ENCODE measurements at places on chromosomes 1 and 21. TPM values are rescaled to one million over a fixed set of nuclear protein-coding genes. Genes with fewer than 3 reads are reported as not detected.

GRCh38 chr1:246417813-246418564 is 89.1 kb downstream of the SMYD3 start:
- DNase-seq, result no peak

Gene EPHA10
- total RNA-seq, result not detected

Gene FBXO28
- total RNA-seq, result 23.9 TPM

Gene TNFAIP8L2
- 0.86 TPM for total RNA-seq

- DNase-seq, result no peak
Measured at GRCh38 chr1:188089461-188089860, 1260.7 kb downstream of the PLA2G4A start.

DNA sequence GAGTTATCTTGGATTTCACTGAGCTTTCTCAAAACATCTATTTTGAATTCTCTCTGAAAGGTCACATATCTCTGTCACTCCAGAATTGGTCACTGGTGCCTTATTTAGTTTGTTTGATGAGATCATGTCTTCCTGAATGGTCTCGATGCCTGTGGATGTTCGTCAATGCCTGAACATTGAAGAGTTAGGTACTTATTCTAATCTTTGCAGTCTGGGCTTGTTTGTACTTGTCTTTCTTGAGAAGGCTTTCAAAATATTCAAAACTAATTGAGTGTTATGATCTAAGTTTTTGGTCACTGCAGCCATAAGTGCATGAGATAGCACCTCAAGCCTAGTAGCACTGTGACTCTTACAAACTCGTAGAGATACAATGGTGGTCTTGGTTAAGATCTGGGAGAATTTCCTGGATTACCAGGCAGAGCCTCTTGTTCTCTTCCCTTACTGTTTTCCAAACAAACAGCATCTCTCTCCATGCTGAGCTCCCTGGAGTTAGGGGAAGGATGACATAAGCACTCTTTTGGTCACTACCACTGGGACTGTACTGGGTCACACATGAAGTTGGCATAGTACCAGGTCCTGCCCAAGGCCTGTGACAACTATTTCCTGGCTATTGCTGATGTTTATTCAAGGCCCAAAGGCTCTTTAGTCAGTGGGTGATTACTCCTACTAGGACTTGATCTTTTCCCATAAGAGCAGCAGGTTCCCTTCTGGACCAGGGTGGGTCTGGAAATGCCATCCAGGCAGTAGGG is 25.6 kb downstream of the SLC22A15 start:
- DNase-seq, result no peak

GRCh38 chr1:50105433-50105832 is 3.3 kb upstream of the ELAVL4 start:
- DNase-seq, result no peak

GRCh38 chr1:41716188-41717130 is 202.3 kb downstream of the HIVEP3 start:
- no peak for DNase-seq

DNA sequence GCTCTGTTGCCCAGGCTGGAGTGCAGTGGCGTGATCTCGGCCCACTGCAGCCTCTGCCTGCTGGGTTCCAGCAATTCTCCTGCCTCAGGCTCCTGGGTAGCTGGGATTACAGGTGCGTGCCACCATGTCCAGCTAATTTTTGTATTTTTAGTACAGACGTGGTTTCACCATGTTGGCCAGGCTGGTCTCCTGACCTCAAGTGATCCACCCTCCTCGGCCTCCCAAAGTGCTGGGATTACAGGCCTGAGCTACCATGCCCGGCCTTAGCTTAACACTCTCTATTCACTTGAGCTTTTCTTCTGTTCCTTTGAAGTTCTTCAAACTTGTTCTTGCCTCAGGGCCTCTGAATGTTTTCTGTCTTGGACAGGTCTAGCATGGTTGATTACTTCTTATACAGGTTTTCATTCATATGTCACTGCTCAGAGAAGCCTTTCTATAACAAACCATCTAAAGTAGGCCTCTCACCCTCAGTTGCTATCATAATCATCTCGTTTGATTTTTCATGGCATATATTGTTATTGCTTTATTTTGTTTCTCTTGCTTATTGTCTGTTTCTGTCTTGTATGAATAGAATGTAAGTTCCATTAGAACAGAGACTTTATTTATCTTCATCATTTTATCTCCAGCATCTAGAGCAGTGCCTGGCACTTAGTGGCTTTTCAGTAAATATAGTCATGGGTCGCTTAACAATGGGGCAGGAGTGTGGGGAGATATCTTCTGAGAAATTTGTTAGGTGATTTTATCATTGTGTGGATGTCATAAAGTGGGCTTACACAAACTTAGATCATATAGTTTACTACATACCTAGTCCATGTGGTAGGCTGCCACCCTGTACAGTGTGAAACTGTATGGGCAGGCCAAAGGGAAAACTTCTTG is 12.1 kb downstream of the OSBPL9 start:
- DNase-seq, result no peak

- DNase-seq, result no peak
Measured at GRCh38 chr1:82819234-82819633, 1018.5 kb downstream of the ADGRL2 start.

DNA sequence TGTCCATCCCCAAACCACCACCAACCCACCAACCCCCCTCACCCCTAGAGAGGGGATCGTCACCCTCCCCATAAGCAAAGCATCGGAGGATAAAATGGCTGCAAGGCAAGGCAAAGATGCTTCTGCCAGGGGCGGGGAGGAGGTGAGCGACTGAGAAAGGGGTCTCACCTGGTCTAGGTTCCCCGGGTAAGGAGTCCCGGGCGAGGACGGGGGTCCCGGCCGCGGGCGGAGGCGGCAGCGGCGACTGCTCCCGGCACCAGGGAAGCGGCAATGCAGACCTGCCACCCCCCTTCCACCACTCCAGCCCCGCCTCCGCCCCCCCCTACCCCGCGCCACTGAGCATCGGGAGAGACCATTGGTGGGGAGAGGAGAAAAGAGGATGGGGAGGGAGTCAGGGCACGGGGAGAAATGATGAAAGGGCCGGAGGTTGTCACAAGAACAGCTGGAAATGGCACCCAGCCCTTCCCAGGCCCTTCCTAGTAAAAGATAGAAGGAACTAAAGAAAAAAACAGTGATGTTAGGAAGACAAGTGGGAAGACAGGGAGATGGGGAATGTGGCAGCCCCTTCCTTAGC is at the start of gene SV2A:
SV2A (minus strand) TSS at position 274 of the 574 bp plus-strand sequence. CDS start 4,004 bp downstream, outside the sequence.
- no peak for DNase-seq

GRCh38 chr1:199041173-199041914 is 402.5 kb downstream of the PTPRC start:
- DNase-seq, result no peak

GRCh38 chr1:156423422-156424352 is 54.7 kb downstream of the RHBG start:
- no peak for DNase-seq

GRCh38 chr1:153371231-153371630 is 4.2 kb downstream of the S100A12 start:
- no peak for DNase-seq
